Muscle of leg (tissue), 16 donors: ENCODE measurements at places on chromosomes 11 and 22.

DNA sequence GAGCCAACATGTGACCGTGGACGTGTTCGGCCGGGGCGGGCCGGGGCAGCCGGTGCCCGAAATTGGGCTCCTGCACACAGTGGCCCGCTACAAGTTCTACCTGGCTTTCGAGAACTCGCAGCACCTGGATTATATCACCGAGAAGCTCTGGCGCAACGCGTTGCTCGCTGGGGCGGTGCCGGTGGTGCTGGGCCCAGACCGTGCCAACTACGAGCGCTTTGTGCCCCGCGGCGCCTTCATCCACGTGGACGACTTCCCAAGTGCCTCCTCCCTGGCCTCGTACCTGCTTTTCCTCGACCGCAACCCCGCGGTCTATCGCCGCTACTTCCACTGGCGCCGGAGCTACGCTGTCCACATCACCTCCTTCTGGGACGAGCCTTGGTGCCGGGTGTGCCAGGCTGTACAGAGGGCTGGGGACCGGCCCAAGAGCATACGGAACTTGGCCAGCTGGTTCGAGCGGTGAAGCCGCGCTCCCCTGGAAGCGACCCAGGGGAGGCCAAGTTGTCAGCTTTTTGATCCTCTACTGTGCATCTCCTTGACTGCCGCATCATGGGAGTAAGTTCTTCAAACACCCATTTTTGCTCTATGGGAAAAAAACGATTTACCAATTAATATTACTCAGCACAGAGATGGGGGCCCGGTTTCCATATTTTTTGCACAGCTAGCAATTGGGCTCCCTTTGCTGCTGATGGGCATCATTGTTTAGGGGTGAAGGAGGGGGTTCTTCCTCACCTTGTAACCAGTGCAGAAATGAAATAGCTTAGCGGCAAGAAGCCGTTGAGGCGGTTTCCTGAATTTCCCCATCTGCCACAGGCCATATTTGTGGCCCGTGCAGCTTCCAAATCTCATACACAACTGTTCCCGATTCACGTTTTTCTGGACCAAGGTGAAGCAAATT lies 1.8 kb downstream of the FUT4 start:
- no peaks in the 10 kb centered on the region for H3K27me3 ChIP-seq
- H3K27ac ChIP-seq: no peak overlapping the region
- no peak for DNase-seq

- H3K4me1 ChIP-seq: no peaks in the 10 kb centered on the region
- no peak overlapping the region for H3K4me3 ChIP-seq
- H3K27me3 ChIP-seq: no peaks in the 10 kb centered on the region
Observed at GRCh38 chr11:87722756-87723565, 452.3 kb downstream of the RAB38 start.

DNA sequence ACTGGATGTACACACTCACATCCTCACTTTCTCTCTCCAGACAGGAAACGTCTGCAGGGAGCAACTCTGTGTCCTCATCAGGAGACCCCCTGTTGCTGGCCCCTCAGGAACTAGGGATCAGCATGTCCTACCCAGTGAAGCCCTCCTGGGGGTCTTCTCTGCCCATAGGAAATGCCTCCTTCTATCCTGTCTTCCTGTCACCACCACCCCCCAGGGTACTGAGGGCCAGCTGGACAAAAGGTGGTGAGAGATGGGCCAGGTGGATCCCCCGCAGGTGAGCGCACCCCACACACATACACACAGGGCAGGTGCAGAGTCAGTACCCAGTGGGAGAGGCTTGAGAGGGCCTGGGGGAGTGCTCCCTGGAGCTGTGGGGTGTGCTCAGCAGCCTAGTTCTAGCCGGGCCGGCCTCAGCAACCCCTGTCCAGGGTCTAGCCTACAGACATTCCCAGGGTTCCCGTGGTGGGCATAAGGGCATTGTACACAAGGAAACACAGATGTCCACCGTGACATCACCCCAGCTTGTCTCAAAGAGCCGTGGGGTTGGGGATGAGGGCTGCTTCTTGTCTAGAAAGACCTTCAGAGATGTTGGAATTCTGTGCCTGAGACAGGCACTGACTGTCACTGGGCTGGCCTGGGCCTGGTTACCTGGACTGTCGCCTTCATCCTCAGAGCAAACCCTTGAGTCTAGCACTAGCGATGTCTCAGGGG lies 9.2 kb downstream of the GP1BB start:
- H3K27me3 ChIP-seq: peaks cover 7% of the 10 kb centered on the region
- H3K4me3 ChIP-seq: no peak overlapping the region
- no peak overlapping the region for H3K27ac ChIP-seq
- peaks cover 26% of the 10 kb centered on the region for H3K4me1 ChIP-seq
- DNase-seq: no peak
- no peaks in the 10 kb centered on the region for H3K36me3 ChIP-seq

DNA sequence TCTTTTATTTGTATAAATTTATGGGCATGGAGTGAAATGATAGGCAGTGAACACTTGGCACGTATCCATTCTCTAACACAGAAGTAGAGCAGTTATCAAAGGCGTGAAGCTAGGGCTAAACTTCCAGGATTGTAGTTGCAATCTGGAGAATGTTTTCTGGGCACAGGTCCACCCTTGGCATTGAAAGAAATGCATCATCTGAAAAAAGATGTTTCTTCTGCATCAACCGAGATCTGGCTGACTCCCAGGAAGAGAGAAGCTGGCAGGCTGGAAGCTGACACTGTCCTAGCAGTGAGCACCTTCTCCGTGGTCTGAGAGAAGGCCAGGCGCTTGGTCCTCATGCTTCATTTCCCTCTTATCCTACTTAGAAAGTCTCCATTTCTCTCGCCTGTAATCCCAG lies 600.0 kb downstream of the BRD1 start:
- H3K36me3 ChIP-seq: no peaks in the 10 kb centered on the region
- no peaks in the 10 kb centered on the region for H3K4me1 ChIP-seq
- H3K27me3 ChIP-seq: peaks cover 2% of the 10 kb centered on the region
- H3K27ac ChIP-seq: no peak overlapping the region
- no peak for DNase-seq

GRCh38 chr11:114251815-114252337 lies 44.3 kb upstream of the NNMT start:
- no peak overlapping the region for H3K27ac ChIP-seq
- DNase-seq: peak; percentile 20
- no peaks in the 10 kb centered on the region for H3K27me3 ChIP-seq
- no peaks in the 10 kb centered on the region for H3K36me3 ChIP-seq

DNA sequence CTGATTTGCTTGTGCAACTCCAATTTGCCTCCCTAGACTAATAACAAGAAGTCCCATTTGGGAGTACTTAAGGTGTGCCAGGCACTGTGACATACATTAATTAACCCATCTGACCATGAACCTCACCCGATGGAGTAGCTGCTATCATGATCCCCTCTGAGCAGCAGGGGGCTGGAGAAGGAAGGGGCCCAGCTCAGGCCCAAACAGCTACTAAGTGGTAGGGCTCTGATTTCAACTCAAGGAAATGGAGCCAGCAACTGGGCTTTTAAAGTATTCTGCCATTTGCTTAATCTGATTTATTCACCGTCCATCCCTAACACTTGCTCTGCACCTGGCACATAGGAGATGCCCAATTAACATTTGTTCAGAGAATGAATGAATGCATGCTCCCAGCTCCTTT lies 1.2 kb downstream of the CRYBB1 start:
- H3K27ac ChIP-seq: no peak overlapping the region
- peaks cover 30% of the 10 kb centered on the region for H3K4me1 ChIP-seq
- H3K36me3 ChIP-seq: no peaks in the 10 kb centered on the region
- H3K4me3 ChIP-seq: no peak overlapping the region
- H3K27me3 ChIP-seq: peaks cover 15% of the 10 kb centered on the region

- no peak overlapping the region for H3K27ac ChIP-seq
- no peaks in the 10 kb centered on the region for H3K36me3 ChIP-seq
- DNase-seq: peak; percentile 49
- no peak overlapping the region for H3K4me3 ChIP-seq
- no peaks in the 10 kb centered on the region for H3K27me3 ChIP-seq
Observed at GRCh38 chr11:19905280-19905853, 192.7 kb downstream of the NAV2 start.

DNA sequence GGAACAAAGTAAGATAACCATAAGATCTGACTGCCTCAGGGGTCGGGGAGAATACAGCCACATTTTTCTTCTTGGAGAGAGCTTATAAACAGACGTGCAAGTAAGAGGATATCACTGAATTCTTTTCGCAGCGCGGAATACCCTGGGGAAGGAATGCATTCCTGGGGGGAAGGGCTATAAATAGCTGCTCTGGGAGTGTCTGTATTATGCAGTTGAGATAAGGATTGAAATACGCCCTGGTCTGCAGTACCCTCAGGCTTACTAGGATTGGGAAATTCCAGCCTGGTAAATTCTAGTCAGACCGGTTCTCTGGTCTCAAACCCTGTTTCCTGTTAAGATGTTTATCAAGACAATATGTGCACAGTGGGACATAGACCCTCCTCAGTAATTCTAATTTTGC lies 1491.7 kb upstream of the RAG2 start:
- peak; percentile 6 for DNase-seq
- no peaks in the 10 kb centered on the region for H3K27me3 ChIP-seq
- H3K4me3 ChIP-seq: no peak overlapping the region
- H3K36me3 ChIP-seq: no peaks in the 10 kb centered on the region

DNA sequence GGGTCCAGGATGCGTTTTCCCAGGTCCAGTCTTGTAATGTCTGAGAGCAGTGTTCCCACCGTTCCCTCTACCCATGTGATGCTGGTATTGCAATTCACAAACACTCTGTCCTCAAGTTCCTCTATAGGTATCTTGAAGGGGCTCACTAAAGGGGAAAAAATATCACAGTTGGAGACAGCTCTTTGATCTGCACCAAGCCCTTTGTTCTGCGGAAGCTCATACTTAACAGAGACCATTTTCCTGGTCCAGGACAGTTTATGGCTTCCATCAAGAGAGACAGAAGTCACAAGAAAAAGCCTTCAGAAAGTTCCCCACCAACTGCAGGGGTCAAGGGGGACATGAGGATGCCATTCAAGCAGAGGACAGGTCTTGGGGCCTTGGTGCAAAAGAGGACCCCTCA lies 2.1 kb downstream of the CD3D start:
- H3K36me3 ChIP-seq: no peaks in the 10 kb centered on the region
- no peak for DNase-seq
- no peak overlapping the region for H3K4me3 ChIP-seq

GRCh38 chr11:13701506-13701905 lies 33.0 kb downstream of the FAR1 start:
- no peak overlapping the region for H3K27ac ChIP-seq
- H3K36me3 ChIP-seq: peaks cover 8% of the 10 kb centered on the region
- no peaks in the 10 kb centered on the region for H3K4me1 ChIP-seq
- DNase-seq: no peak
- no peak overlapping the region for H3K4me3 ChIP-seq

- peak; percentile 18 for DNase-seq
- no peaks in the 10 kb centered on the region for H3K27me3 ChIP-seq
- no peak overlapping the region for H3K27ac ChIP-seq
Observed at GRCh38 chr11:127493330-127494022, 492.9 kb upstream of the KIRREL3 start.

- H3K27me3 ChIP-seq: peaks cover 63% of the 10 kb centered on the region
- no peak overlapping the region for H3K27ac ChIP-seq
- no peak overlapping the region for H3K4me3 ChIP-seq
- peaks cover 31% of the 10 kb centered on the region for H3K4me1 ChIP-seq
Observed at GRCh38 chr11:727859-728748, 19.2 kb upstream of the TALDO1 start.

DNA sequence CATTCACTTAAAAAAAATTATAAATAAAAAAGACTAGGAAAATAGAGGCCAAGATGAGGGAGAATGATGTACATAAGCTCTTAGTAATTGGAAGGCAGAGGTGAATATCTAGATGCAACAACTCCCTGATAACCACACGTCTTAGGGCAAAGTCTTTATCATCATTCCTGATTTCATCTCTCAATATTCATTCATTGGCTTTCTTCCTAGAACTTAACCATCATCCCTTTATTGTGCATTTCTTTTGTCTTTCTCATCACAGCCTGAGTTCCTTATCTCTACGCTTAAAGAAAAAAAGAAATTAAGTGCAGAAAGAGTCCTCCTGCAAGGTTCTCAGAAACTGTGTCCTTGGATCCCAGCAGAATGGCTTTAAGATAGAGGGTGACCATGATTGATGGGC lies 23.2 kb upstream of the FLI1 start:
- no peak for DNase-seq
- H3K4me1 ChIP-seq: no peaks in the 10 kb centered on the region
- peaks cover 12% of the 10 kb centered on the region for H3K27me3 ChIP-seq
- no peak overlapping the region for H3K27ac ChIP-seq
- no peak overlapping the region for H3K4me3 ChIP-seq

- peak; percentile 13 for DNase-seq
- H3K4me3 ChIP-seq: no peak overlapping the region
- peak overlapping the region; percentile 42 for H3K27ac ChIP-seq
- no peaks in the 10 kb centered on the region for H3K4me1 ChIP-seq
Observed at GRCh38 chr11:105142167-105142566, 2.6 kb upstream of the CARD18 start.

GRCh38 chr11:924406-925157 lies 1.1 kb upstream of the AP2A2 start:
- peaks cover 9% of the 10 kb centered on the region for H3K36me3 ChIP-seq
- DNase-seq: peak; percentile 63
- peak overlapping the region; percentile 69 for H3K27ac ChIP-seq
- H3K4me3 ChIP-seq: no peak overlapping the region
- H3K4me1 ChIP-seq: peaks cover 33% of the 10 kb centered on the region
- H3K27me3 ChIP-seq: no peaks in the 10 kb centered on the region

DNA sequence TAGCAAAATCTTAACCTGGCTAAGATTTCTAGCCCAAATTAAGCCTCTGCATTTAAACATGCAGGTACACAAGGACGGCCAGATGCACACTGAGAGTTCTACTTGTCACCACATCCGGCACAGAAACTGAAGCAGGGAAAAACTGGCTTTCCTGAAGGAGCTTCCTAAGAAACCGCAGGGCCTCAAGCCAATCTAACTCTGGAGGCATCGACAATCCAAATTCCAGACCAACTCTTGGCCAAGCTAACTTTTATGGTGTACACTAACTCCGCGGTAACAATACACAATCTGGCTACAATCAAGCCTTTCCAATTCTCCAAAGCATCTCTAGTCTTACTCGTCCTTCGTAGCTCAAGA lies 1.2 kb downstream of the MSANTD2 start:
- DNase-seq: peak; percentile 61
- peak overlapping the region; percentile 85 for H3K27ac ChIP-seq
- no peaks in the 10 kb centered on the region for H3K36me3 ChIP-seq
- H3K4me3 ChIP-seq: peak overlapping the region; percentile 86
- peaks cover 10% of the 10 kb centered on the region for H3K4me1 ChIP-seq
- no peaks in the 10 kb centered on the region for H3K27me3 ChIP-seq

DNA sequence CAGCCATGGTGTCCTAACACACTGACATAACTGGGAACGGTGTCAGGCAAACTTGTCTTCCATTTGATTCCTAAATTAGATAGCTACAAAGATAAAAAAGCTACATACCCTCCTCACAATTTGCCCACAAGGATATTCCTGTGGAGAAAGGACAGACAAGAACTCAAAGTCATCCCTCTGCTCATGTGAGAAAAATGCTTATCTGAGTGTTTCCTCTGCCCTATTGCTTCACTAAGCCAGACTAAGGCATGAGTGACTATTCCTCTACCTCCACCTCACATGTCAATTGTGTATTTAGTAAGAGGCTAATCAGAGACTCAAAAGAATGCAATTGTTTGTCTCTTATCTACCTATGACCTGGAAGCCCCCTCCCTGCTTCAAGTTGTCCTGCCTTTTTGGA lies 247.7 kb downstream of the DDX10 start:
- H3K27ac ChIP-seq: no peak overlapping the region
- DNase-seq: no peak
- H3K4me1 ChIP-seq: no peaks in the 10 kb centered on the region
- no peaks in the 10 kb centered on the region for H3K36me3 ChIP-seq
